Muscle of back (tissue), 13 donors: ENCODE measurements at places on chromosomes 12 and 14. TPM values are rescaled to one million over a fixed set of nuclear protein-coding genes. Genes with fewer than 3 reads are reported as not detected.

ATP6V1D gene
- polyA plus RNA-seq, result 70.8 TPM

PLEKHD1 gene
- 1.2 TPM for polyA plus RNA-seq

SLC6A12 gene
- polyA plus RNA-seq, result 0.71 TPM

AHNAK2 gene
- polyA plus RNA-seq, result 19.4 TPM

HOXC4 gene
- polyA plus RNA-seq, result 26.2 TPM

ABCC9 gene
- polyA plus RNA-seq, result 78.9 TPM

SIX1 gene
- 79.7 TPM for polyA plus RNA-seq
